ENCODE measurements at places on chromosomes 2 and 18.

DNA sequence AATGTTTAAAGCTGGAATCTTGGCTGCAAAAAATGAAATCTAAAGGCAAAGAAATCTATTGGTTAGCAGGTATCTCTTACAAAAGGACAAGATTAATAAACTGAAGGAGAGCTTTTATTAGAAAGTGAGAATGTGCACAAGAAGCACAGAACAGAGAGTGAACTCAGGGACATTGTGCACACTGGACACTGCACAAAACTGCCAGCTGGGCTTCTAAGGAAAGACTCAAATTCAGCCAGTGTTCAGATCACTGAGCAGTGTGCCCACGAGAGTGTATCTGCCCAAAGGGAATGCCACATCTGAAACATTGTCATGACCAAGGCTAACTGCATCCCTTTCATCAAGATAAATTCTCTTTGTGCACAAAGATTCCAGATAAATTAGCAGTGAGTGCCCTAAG lies 129.7 kb upstream of the KCNH7 start:
- DNase-seq = no peak

GRCh38 chr2:75428646-75429443 lies 131.9 kb downstream of the EVA1A start:
- DNase-seq = no peak

GRCh38 chr18:8507361-8507760 lies 101.9 kb upstream of the RAB12 start:
- DNase-seq = no peak

GRCh38 chr2:105329561-105330495 lies at the start of gene TGFBRAP1:
Gene TGFBRAP1 (minus strand): TSS chr2:105329735. CDS start chr2:105308301, 21,434 bp downstream.
- DNase-seq = peak; percentile 29

GRCh38 chr2:214395040-214395439 lies 15.8 kb upstream of the VWC2L start:
- no peak for DNase-seq
